ENCODE measurements at places on chromosomes 5 and 9. TPM values are rescaled to one million over a fixed set of nuclear protein-coding genes. Genes with fewer than 3 reads are reported as not detected.

Gene MEIKIN
- not detected for total RNA-seq

Gene PHYHD1
- total RNA-seq: 0.52 TPM

GRCh38 chr5:105803431-105803830, 1867.3 kb downstream of the EFNA5 start:
- H3K27me3 ChIP-seq: no peaks in the 10 kb centered on the region
- no peaks in the 10 kb centered on the region for H3K36me3 ChIP-seq
- no peak for DNase-seq
- H3K4me1 ChIP-seq: no peaks in the 10 kb centered on the region
- no peak overlapping the region for H3K4me3 ChIP-seq

GRCh38 chr5:443239-444151, 519 bp downstream of the EXOC3 start:
- peaks cover 32% of the 10 kb centered on the region for H3K36me3 ChIP-seq
- H3K4me3 ChIP-seq: peak overlapping the region; percentile 99
- H3K4me1 ChIP-seq: peaks cover 33% of the 10 kb centered on the region

DNA sequence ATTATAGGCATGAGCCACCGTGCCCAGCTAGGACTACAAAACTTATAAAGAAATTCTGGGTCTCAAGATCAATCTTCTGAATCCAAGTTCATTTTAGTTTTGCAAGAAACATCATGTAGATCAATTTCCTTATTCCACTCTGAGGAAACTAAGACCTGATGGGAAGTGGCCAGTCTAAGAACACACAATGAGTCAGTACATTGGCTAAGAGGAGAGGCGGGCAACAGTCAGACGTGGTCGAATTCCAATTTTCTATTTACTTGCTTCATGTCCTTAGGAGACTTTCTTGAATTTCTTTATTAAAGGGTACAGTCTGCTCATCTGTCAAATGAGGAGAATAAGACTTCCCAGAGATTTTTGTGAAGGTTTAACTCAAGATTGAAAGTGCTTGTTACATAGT, 432.1 kb upstream of the BRINP1 start:
- H3K27ac ChIP-seq: no peak overlapping the region
- DNase-seq: no peak
- H3K27me3 ChIP-seq: no peaks in the 10 kb centered on the region

- H3K27me3 ChIP-seq: peaks cover 6% of the 10 kb centered on the region
- H3K27ac ChIP-seq: no peak overlapping the region
- H3K4me3 ChIP-seq: no peak overlapping the region
- H3K4me1 ChIP-seq: peaks cover under 1% of the 10 kb centered on the region
- H3K36me3 ChIP-seq: no peaks in the 10 kb centered on the region
- no peak for DNase-seq
These were observed 27.7 kb upstream of the DAPK1 start for GRCh38 chr9:87469793-87470465.

GRCh38 chr9:100294341-100294740, 58.4 kb downstream of the TEX10 start:
- no peak for DNase-seq
- no peak overlapping the region for H3K4me3 ChIP-seq
- H3K36me3 ChIP-seq: peaks cover 18% of the 10 kb centered on the region
- no peaks in the 10 kb centered on the region for H3K27me3 ChIP-seq
- H3K27ac ChIP-seq: peak overlapping the region; percentile 22

- H3K4me1 ChIP-seq: no peaks in the 10 kb centered on the region
- DNase-seq: no peak
- H3K27me3 ChIP-seq: no peaks in the 10 kb centered on the region
- H3K4me3 ChIP-seq: no peak overlapping the region
- H3K36me3 ChIP-seq: no peaks in the 10 kb centered on the region
These were observed 263.7 kb downstream of the SEMA5A start for GRCh38 chr5:9282211-9282610.

- no peaks in the 10 kb centered on the region for H3K4me1 ChIP-seq
- no peak for DNase-seq
- no peak overlapping the region for H3K4me3 ChIP-seq
- no peaks in the 10 kb centered on the region for H3K36me3 ChIP-seq
- H3K27me3 ChIP-seq: peaks cover 10% of the 10 kb centered on the region
- no peak overlapping the region for H3K27ac ChIP-seq
These were observed 106.4 kb downstream of the CACNA1B start for GRCh38 chr9:137984005-137984404.

DNA sequence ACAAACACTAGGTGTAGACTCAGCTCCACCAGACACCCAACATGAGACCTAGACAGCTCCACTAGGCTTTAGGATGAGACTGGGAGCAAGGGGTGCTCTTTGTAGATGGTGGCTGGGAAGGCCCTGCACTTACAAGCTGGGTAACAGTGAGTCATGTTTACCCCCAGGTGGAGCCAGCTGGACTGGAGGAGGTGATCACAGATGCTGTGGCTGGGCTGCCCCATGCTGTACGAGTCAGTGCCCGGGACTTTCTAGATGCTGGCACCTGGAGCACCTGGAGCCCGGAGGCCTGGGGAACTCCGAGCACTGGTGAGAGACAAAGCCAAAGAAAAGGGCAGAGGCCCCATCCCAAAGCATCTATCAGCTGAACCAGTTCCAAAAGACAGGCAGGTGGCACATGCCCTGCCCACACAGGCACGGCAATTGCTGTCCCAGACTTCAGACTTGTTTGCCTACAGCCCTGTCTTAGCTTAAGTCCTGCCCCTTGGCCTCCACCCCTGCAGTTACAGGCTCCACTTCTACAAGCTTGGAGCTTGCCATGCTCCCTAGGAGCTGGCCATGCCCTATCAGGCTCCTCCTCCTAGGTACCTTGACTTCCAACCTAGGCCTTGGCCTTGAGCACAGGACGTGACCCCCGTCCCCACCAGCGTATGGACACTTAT, 2.7 kb downstream of the CCL27 start:
- H3K4me1 ChIP-seq: peaks cover 21% of the 10 kb centered on the region
- H3K27me3 ChIP-seq: no peaks in the 10 kb centered on the region
- peaks cover 2% of the 10 kb centered on the region for H3K36me3 ChIP-seq

- peak overlapping the region; percentile 29 for H3K27ac ChIP-seq
- peaks cover 27% of the 10 kb centered on the region for H3K27me3 ChIP-seq
- no peak for DNase-seq
- peaks cover 17% of the 10 kb centered on the region for H3K4me1 ChIP-seq
- no peak overlapping the region for H3K4me3 ChIP-seq
- H3K36me3 ChIP-seq: peaks cover 5% of the 10 kb centered on the region
These were observed 81.8 kb downstream of the ANKRD33B start for GRCh38 chr5:10645671-10646070.

All from activated naive CD8-positive, alpha-beta T cell treated with anti-CD3 and anti-CD28 coated beads for 36 hours (primary cell).